ENCODE measurements at places on chromosomes 1 and 21.

DNA sequence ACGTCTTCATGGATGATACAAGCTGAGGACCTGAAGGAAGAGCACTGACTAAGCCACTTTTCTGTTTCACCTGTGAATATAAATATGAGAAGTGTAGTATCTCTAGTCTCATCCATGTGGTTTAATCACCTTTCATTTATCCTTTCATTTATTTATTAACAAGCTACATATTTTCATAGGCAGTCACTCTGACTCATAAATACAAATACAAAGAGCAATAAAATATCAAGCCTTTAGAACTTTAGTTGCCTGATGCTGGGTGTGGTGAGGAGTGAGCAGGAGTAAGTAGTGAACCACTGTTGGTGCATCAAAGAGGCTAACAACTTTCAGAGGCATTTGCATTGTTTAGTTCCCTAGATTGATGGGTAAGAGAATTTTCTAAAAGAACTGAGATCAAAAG lies 269.0 kb upstream of the C1orf87 start:
- no peak for DNase-seq

GRCh38 chr1:84505493-84506001 lies 639 bp upstream of the SPATA1 start:
- no peak for DNase-seq

- DNase-seq, result no peak
Observed at GRCh38 chr21:31612894-31613785, 46.4 kb upstream of the SOD1 start.

DNA sequence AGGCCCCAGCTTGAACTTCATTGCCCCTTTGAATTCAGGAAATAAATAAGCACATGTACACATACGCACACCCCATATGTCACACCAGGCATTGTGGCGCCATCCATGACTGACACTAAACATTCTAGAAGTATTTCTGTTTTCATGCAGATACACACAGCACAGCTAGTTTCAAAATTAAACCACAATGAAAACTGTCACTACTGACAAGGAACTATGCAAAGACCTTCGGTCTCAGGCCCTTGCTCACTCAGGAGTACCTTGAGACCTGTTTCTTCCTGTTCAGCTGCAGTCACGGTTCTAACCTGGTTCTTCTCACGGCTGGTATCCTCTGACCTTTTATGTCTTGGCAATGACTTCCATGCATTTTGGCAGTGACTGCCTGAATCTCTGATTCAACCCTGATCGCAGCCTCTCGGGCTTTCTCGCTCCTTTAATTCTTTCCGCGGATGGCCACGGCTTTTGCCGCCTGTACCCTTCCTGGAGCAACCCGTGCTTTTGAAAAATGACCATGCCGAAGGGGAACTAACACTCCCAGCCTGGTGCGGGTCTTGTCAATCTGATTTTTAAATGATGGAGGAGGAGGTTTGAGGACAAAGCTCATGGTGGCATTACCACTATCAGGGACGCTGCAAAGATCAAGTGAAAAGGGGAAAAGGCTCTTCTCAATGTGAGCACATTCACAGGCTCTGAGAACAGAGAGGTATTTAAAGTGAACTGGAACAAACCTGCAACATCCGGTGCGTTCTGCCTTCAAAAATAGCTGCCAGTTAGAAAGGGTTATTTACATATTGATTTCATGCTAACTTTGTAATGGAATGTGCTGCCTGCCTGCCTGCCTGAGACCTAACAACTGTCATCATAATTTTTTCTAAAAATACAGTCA lies 384.6 kb downstream of the RRAGC start:
- DNase-seq, result no peak

DNA sequence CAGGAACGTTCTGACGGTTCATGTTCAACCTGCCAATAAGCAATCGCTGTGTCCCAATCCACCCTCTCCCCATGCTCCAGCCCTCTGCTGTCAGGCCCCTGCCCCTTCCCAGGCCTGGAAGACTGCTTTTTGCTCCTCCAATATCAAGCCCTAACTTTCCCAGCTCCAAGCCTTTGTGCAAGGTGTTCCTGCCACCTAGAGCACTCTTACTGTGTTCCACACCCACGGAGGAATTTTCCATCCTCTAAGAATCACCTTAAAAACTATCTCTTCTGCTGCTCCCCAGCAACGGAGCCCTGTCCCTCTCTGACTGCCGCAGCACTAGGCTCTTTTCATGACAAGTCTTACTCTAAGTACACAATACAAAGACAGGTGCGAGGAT lies 657.9 kb downstream of the AJAP1 start:
- no peak for DNase-seq

- DNase-seq, result no peak
Observed at GRCh38 chr1:183808296-183809027, 3.5 kb downstream of the RGL1 start.

- DNase-seq, result no peak
Observed at GRCh38 chr1:163406772-163407171, 85.0 kb downstream of the NUF2 start.

GRCh38 chr21:39525129-39525528 lies 73.4 kb downstream of the SH3BGR start:
- DNase-seq, result no peak

GRCh38 chr21:33128538-33128937 lies 58.6 kb downstream of the OLIG1 start:
- no peak for DNase-seq

DNA sequence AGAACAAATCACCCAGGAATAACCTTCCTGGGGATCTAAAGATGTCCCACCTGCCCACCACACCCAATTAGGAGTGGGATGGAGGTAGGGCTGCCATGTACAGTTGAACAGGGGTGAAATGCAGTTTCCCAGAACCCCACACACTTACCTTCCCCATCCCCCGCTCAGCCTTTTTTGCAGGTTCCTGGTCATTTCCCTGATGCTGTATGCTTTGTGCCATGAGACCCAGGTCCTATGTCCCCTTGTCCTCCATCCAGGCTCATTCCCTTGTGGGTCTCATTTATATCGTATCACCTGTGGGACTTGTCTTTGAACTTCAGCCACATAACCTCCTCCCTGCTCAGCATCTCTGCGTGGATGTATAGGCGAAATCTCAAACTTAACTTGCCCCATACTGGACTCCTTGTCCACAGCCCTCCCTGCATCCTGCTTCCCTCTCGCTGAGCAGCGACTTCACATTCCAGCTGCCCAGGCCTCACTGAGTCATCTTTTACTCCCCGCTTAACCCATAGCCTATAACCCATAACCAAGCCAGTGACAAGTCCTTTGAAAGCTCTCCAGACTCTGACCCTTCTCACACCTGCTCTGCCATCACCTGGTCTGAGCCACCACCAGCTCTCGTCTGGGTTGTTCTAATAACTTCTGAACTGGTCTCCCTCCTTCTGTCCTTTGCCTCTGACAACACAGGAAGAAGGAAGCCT lies 4.7 kb downstream of the LDLRAD2 start:
- no peak for DNase-seq

DNA sequence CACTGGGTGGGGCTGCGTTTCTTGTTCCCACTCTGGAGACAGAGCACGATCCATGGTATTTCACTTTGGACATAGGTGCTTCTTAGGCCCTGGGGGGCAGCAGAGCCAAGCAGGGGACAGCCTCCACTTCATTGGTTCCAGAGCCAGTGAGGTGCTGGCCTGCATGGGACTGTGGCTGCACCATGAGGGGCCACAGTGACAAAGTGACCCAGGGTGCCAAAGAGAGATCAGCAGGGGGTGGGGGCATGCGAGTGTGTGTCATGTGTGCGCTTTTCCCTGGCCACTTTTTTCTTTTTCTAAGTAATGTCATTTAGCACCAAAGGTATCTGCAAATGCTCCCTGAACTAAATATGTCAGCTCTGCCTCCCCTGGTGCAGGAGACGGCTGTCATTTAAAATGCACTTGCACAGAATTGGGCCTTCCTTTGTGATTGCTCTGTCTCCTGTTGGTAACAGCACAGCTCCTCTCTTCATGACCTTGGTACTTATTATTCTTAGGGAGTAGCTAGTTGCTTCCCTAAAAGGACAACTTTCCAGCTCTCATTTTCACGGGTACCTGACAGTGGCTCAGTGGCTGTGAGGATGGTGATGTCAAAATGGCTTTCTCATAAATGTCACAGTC lies 75.5 kb upstream of the VAMP3 start:
- no peak for DNase-seq

DNA sequence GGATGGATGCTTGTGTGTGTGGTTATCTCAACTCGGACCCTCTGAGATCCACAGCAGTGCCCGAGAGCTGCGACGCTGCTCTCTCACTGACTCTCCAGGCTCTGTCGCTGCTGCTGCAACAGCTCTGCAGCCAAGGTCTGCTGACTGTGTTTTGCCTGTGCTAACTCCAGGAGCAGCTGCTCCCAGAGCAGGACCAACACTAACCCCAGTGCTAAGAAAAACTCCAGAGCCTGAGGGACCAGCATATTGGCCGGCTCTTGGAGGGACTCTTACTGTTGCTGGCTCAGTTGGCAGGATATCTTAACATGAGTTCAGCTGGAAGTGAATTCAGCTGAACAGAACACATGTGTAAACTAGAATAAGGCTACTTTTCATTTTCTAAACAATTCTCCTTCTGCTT lies 4.4 kb downstream of the LCE2C start:
- no peak for DNase-seq

DNA sequence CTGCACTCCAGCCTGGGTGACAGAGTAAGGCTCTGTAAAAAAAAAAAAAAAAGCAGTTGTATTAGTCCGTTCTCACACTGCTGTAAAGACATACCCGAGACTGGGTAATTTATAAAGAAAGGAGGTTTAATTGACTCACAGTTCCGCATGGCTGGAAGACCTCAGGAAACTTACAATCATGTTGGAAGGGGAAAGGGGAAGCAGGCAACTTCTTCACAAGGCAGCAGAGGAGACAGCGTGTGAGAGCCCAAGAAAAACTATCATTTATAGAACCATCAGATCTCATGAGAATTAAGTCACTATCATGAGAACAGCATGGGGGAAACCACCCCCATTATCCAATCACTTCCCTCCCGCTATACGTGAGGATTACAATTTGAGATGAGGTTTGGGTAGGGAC lies 151.7 kb upstream of the NR5A2 start:
- DNase-seq, result no peak

DNA sequence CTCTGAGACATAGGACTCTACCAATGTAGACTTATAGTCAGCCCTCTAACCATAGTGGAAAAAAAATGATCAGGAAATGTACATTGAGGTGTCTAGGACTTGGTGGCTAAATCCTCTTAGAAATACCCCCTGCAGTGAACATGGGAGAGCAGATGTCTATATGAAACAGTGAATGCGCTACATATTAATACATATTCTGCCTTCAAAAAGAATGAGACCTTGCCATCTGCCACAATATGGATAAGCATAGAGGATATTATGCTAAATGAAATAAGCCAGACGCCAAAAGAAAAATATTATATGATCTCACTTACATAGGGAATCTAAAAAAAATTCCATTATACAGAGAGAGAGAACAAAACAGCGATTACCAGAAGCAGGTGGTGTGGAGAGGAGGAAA lies 66.6 kb upstream of the HAO2 start:
- DNase-seq, result no peak

GRCh38 chr1:47226839-47227215 lies 5.2 kb downstream of the TAL1 start:
- DNase-seq, result no peak

DNA sequence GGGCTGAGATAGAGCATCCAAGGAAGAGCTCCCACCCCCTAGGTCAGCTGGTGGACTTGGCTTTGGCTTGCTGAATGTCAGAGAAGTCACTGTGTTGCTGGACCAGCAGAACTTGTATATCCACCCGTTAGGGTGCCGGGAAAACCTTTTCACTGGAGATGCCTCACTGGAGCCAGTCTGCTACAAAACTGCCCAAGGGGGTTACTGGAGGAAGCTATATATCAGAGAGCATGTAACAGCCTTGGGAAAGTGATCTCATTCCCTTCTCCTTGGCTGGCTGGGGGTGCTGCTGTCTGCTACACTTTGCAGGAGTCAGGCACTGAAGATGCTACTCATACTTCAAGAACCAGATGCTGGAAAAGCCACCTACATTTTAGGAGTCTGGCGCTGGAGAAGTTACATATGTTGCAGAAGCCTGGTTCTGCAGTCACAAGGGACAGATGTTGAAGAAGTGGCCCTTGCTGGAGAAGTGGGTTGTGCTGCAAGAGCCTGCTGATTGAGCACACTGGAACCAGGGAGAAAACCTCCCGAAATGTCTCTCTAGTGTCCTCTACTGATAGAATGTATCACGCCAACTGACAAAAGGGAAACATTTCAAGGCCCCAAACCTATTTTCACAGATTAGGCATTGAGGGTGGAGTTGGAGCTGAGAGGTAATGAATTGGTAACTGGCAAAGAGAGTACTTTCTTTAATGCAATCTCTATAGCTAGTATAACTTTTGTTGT lies 250.6 kb downstream of the SPATA17 start:
- no peak for DNase-seq
